ENCODE measurements at places on chromosomes 12 and 14.

GRCh38 chr12:101459642-101460346, 15.3 kb upstream of the SPIC start:
- DNase-seq = no peak

- no peak for DNase-seq
Measured at GRCh38 chr12:84375449-84376170, 537.0 kb downstream of the SLC6A15 start.

GRCh38 chr14:96267336-96267735, 11.3 kb downstream of the BDKRB1 start:
- no peak for DNase-seq

DNA sequence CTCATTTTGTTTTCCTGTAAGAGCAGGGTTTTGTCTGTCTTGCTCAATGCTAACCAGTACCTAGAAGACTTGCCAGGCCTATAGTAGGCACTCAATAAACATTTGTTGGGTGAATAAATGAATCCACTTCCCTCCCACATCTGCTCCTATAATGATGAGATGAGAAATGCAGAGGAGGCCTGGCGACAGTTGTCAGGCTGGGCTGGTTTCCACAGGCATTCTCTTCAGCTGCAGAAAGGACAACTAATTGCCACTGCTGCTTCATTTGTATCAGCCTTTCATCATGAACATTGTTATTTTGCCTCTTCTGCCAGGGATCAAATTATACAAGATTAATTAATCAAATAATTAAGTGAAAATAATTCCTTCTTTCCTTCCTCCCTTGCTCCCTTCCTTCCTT, 82.0 kb upstream of the PTHLH start:
- no peak for DNase-seq

GRCh38 chr14:99212646-99213045, 59.4 kb downstream of the BCL11B start:
- no peak for DNase-seq

DNA sequence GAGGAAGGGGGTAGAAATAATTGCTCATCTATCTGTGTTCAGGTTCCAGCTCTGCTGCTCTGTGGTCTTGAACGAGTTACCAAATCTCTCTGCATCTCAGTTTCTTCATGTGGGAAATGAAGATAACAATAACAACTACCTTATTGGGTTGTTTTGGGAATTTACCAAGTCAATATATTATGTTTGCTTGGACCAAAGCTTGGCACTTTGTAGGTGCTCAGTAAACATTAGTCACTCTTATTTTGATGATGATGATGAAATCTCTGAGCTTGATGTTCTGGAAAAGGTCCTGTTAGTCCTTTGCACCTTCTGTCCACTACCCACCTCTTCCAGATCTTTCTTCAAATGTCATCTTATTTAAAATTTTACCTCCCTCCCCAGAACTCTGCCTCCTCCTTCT, 15.9 kb downstream of the RPH3A start:
- DNase-seq = no peak

DNA sequence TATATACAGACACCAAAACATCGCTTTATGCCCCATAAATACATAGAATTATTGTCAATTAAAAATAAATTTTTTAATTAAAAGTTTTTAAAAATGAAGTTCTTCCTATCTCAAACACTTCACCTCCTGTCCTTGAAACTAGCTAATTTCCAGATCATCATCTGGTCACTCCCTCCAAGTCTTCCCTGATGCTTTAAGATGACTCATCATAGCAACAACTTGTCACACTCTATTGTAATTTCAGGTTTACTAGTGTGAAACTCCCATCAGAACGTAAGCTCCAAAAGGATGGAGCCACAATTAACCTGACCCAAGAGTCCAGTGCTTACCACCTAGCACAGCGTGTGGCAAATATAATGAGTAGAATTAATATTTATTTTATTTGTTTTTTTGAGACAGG, 16.3 kb downstream of the GXYLT1 start:
- DNase-seq = no peak

DNA sequence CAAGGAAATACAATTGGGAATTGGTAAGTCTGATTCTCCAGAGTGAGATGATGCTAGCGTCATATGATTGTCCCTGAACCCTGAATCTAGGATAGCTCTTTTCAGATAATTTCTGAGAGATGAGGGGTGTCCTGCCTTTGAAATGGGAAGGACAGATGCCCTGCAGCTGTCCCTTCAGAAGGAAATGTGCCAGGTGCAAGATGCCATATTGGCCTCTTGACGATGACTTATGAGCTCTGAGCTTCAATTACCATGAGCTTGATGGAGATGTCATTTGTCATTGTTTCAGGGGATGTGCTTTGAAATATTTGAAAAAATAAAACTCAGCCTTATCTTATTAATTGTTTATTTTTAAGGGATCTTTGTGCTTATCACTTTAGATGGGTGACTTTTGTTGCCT, 185.1 kb downstream of the DACT1 start:
- no peak for DNase-seq

- no peak for DNase-seq
Measured at GRCh38 chr12:49928471-49928870, 22.1 kb upstream of the AQP2 start.

DNA sequence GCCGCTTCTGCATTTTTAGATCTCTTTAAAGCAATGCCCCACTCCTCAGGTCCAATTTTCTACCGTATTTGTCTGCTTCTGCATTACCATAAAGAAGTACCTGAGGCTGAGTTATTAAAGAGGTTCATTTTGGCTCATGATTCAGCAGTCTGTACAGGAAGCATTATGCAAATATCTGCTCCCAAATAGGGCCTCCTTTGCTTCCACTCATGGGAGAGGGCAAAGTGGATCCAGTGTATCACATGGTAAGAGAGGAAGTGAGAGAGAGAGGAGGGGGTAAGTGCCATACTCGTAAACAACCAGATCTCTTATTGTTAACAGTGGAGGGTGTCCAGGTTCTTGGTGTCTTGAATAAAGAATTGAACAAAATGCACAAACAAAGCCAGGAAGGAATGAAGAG, 316.1 kb upstream of the SEL1L start:
- no peak for DNase-seq

All from Right ventricle myocardium superior (tissue), 1 donor.